ENCODE measurements at places on chromosomes 11 and 22.

DNA sequence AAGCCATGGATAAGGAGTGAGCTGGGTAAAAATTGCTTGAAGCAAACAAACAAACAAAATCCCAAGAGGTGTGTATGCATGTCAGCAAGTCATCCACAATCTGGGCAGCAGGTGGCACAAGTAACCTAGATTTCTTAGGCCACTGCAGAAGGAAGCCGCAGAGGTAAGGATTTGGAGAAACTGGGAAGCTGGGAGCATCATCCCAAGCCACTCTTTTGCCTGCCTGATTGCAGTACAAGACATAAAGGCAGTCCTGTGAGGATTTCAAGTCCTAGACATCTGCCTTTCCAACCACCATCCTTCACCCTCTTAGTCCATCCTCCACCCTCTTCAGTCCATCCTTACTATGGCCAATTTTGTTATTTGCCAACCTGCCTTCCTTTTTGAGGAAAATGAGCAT lies 67.2 kb upstream of the BMAL1 start:
- DNase-seq = peak; percentile 62

DNA sequence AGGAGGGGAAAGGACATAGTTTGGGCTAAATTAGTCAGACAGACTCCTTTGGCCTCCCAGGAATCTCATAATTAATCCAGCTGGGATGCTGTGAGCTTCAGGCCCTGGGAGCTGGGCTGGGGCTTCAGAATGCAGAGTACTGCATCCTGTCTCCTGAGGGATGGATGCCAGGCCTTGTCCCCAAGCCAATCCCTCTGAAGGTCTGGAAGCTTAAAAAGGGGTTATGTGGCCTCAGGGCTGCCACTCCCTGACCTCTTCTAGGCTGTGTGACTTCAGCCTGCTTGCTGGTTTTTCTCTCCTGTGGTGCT lies 6.9 kb upstream of the LRRC32 start:
- no peak for DNase-seq

DNA sequence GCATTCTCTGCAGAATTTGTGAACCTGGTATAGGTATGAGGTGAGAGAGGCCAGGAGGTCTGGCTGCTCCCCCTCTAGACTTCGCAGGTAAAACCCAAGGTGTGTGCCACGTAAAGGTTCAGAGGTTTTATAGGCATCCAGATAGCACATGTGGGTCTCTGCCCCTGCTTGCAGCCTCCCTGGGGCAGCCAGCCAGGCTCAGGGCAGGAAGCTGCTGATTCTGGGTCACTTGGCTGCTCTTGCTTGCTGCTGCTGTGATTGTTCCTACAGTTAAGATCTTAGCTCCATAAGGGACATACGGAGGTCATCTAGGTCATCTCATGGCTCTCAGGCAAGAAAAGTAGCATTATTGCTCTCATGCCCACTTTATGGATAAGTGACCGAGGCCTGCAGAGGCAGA lies 30.2 kb downstream of the ZBTB16 start:
- no peak for DNase-seq

DNA sequence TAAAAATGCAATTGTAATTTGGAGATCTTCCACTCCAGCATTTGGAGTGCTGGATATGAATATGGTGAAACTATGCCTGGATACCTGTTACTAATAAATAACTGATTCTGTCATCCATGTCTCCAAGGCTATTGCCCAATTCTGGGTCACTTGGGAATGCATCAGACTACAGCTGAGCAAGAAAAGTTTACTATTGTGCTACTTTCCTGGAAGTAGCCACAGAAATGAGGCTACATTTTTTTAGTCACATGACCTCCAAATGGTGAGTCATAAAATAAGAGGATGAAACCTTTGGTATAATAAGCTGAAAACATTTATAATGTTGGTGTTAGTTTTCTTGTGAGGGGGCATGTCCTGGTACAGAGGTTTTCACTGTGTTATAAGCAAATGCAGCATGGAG lies 44.4 kb downstream of the DCDC1 start:
- DNase-seq = no peak

GRCh38 chr11:58629857-58630256 lies 7.4 kb downstream of the CNTF start:
- peak; percentile 39 for DNase-seq

- no peak for DNase-seq
Measured at GRCh38 chr22:50435291-50436014, 39.4 kb downstream of the SBF1 start.
